ENCODE measurements at places on chromosomes 7 and 10.

- DNase-seq, result no peak
These were observed 339.9 kb upstream of the ADARB2 start for GRCh38 chr10:2077231-2077630.

DNA sequence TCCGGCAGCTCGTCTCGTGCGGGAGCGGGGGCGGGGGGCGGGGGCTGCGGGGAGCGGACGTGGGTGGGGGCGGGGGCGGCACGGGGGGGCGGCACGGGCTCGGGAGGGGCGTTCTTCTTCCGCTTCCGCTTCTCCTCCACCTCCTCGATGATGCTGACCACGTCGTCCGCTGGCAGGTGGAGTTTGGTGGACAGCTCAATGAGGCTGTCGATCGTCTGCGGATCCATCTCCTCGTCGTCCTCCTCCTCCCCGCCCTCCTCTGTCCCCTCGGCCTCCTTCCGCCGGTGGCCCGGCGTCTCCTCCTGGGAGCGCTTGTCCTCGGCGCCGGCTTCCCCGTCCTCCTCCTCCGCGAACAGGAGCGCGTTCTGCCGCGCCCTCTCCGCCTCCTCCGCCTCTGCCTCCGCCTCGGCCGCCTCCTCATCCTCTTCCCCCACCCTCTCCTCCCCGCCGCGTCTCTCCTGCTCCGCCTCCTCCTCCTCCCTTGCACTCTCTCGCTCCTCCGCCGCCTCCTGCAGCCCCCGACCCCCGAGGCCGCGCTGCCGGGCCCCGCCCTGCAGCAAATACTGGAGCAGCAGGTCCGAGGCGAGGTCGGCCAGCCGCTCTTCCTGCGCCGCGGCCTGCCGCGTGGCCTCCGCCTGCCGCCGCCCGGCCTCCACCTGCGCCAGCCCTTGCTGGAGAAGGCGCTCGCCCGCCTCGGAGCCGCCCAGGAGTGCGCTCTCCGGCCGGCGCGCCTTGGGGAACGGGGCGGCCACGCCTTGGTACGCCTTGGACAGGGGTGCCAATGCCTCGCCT, 1.9 kb downstream of the VGF start:
- DNase-seq, result no peak

GRCh38 chr10:21272643-21273399, 252.7 kb downstream of the SKIDA1 start:
- no peak for DNase-seq

DNA sequence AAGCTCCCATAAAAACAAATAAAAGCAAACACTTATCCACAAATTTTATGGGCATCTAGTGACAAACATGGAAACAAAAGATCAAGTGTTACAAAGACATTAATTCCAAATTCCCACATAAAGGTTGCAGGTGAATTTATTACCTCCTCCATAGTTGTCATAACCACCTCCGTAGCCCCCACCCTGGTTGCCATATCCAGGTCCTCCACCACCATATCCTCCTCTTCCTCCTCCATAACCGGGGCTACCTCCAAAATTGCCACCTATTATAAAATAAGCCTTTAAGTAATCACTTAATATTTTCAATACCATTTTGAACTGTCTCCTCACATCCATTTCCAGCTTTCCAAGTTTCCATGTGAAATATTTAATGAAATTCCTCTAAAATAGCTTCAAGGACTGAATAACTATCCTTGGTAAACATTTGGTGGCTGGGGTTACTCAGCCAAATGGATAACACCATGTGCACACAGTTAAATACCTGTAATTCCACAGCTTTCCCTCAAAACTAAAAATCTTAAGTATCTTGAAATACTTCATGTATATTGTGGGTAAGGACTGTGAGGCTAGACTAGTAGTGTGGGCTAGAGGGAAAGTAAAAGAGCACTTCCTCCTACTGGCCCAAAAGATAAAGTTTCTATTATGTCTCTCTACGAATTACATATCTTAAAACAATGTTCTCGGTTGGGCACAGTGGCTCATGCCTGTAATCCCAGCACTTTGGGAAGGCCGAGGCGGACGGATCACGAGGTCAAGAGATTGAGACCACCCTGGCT, 6.9 kb downstream of the HNRNPA2B1 start:
- no peak for DNase-seq

DNA sequence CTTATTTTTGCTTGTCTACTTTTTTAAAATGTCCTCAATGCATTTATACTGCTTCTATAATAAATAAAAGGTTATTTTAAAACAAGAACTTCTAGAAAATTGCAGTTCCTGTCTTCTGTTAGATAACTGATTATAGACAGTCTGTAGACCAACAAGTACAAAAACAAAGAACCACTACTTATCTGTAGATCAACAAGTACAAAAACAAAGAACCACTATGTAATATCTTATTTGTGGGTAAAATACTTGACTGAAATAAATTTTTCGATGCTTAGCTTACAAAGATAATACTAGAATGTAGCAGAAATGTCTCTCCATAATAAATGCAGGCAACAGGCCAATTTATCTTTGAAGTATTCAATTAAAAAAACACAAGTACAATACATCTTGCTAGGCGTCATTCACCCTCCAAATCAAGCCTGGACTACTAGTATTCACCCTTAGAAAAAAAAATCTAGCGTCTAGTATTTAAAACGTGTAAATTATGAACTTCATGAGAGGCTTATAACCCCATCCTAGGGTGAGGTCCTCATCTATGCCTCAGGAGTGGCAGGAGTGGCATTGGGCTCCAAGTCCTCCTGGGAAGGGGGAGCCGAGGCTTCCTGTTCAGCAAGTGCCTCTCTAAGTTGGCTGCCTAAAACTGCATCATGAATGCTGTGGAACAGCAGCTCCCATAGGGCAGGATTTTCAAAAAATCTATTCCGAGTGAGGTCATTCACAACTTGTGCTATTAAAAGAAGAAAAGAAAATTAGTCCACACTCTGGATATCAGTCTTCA, 26.6 kb downstream of the PSMC2 start:
- no peak for DNase-seq

DNA sequence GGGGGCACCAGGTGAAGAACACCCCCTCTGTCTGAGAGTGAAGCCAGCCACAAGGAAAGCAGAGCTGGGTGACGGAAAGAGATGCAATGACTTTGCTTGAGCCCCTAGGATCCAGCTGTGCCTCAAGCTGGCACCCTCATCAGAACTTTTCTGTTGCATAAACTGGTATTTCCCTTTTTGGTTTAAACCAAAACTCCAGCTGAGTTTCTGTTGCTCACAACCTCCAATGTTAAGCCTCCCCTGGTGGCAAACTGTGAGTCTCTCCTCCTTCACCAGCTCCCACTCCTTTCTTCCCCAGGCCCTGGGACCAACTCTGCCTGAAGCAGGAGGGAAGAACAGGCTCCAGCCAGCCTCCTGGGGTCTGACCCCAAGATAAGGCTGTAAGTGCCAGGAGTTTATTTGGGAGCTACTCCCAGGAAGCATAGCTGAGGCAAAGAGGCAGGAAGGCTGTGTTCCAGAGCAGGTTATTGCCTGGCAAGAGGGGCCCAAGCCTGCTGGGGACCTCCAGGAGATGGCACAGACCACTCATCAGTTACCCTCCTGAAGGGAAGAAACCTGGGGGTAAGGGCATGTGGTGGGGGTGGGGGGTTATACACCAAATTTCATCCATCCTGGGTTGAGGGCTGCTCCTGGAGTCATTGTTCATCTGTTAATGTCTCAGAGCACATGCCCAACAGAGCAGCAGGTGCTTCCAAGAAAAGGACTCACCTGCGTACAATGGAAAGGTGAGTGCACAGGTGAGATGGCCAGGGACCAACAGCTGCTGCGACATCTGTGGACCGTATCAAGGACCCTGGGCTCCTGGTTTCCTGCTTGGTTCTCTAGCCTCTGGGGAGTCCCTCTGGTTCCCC, 73.3 kb upstream of the NANOS1 start:
- DNase-seq, result no peak

DNA sequence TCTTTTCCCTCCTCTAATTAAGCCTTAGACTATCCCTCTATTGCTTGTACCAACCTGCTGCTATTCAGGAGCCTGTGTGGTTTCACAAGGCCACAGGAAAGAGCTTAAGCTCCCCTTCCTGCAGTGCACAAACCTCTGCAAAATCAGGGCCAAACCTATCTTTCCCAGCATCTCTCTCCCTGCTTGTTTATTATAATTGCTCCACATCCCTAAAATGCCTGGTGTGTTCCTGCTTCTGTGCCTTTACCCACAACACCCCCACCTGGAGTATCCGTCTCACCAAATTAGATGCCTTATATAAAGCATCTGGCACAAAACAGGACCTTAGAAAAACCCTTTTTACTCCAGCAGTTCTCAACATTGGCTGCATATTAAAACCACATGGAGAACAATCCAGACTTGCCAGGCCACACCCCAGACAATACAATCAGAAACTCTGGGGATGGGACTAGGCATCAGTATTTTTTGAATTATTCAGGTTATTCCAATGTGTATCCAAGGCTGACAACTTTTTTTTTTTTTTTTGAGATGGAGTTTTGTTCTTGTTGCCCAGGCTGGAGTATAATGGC, 16.7 kb downstream of the SEC31B start:
- no peak for DNase-seq

GRCh38 chr7:155000795-155001194, 2.1 kb downstream of the PAXIP1 start:
- no peak for DNase-seq

All from CD4-positive, alpha-beta T cell treated with Interleukin-15 for 4 hours (primary cell).